Stimulated activated CD8-positive, alpha-beta memory T cell treated with anti-CD3 and anti-CD28 coated beads, Interleukin-2, amount 100 ng/mL, for 1 hour (primary cell): ENCODE measurements at places on chromosomes 6 and 20.

- no peak for DNase-seq
Observed at GRCh38 chr6:148221196-148221979, 121.2 kb upstream of the SASH1 start.

DNA sequence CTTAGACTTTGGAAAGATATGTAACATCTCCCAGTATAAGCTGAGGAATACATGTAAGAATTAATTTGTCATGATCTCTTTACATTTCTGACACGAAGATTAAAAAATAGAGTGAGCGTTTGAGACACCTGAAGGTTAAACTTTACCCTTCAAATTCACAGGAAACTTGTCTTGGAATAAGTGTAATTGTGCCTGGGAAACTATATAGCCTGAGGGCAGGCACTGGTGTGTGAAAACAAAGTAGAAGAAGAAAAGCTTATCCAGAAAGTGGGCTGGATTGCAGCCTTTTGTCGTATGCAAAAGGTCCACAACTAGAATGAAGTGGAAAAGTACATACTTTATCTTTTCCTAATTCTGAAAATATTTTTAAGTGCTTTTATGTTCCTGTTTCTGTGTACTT is 275.7 kb upstream of the TCF21 start:
- DNase-seq: no peak

- no peak for DNase-seq
Observed at GRCh38 chr6:142712231-142712630, 232.7 kb downstream of the HIVEP2 start.

DNA sequence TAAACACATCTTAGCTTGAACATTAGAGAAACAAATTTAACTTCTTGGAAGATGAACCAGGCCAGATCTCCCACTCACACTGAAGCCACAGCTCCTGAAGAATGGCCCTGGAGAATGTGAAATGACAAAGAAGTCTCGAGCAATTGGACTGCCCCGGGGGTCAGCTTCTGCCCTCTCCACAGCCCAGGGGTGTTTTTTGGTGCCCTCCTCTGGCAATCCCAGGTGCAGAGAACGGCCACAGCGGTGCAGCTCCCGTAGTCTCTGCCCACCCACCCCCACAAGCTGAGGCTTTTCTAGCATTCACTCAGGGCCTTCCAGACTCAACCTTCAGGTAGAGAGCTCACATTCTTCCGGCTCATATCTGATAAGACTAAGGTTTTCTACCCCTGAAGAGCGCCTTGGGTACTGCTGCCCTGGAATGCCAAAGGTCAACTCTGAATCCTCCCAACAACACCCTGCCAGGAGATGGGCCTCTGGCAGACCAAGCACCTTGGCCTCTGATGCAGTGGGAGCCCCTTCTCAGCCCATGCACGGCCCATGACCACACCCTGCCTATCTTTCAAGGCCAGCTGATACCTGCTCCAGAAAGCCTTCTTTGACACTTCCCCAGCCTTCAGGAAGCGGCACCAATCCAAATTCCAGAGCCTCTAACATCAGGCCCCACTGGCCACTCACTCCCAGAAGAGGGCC is 208.3 kb downstream of the SYNDIG1 start:
- DNase-seq: no peak

- no peak for DNase-seq
Observed at GRCh38 chr6:146860583-146860982, 261.8 kb downstream of the ADGB start.

DNA sequence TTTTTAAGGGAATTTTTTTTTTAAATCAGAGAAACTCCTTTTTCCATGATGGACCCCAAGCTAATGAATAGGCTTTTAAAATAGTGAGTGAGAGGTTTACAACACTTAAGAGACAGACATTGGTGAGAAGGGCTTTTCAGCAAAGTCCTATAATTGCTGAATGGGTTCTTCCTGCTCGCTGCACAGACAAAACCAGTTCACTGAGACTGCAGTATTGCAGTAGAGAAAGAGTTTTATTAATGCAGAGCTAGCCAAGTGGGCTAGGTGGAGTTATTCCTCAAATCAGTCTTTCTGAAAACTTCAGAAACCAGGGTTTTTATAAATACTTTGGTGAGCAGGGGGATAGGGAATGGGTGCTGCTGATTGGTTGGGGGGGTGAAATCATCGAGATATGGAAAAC is 3.2 kb upstream of the SLC2A10 start:
- DNase-seq: no peak

DNA sequence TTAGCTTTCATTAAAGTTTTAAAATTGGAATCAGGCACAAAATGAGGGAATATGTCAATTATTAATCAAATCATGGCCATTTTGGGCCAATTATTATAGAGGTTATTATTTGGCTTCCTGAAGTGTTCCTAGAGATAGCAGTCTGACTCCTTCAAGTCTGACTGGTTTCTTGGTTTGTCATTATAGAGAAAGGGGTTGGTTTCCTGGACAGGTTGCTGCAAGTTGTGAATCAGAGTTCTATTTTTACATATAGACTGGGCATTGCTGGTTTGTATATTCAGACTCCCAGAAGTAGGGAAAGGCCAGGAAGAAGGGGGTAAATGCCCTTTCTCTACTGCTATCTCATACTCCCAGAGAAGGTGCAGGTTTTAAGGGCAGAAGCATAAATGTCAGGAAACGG is 121.4 kb upstream of the CEP162 start:
- no peak for DNase-seq

GRCh38 chr6:122033564-122034181 is 365.8 kb upstream of the HSF2 start:
- no peak for DNase-seq

DNA sequence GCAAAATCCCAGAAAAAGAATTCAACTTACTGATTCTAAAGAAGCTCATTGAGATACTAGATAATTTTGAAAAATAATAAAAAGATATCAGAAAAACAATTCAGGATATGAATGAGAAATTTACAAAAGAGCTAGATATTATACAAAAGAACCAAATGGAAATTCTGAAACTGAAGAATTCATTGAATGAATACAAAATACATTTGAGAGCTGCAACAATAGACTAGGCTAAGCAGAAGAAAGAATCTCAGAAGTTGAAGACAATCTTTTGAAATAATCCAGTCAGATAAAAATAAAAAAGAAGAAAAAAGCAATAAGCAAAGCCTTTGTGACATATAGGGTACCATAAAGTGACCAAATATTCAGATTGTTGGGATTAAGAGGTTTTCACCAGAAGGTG is 206.0 kb downstream of the CD109 start:
- DNase-seq: no peak

DNA sequence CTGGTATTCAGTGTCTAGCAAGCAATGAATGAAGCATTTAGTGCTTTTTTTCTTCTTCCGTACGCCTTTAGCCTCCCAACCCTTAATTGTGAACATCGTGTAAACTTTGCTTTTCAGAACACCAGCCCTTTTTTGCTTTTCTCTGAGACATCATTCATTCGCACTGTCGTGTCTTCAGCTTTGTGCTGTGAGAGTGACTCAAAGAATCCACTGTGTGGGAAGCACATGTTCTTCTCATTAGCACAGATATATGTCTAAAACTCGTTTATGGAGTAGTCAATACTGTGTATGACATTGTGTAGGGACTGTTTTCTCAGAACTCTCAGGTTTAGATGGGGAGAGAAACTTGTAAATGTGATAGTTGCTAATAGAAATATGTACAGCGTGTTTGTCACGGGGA is 279.1 kb downstream of the FARS2 start:
- DNase-seq: no peak

DNA sequence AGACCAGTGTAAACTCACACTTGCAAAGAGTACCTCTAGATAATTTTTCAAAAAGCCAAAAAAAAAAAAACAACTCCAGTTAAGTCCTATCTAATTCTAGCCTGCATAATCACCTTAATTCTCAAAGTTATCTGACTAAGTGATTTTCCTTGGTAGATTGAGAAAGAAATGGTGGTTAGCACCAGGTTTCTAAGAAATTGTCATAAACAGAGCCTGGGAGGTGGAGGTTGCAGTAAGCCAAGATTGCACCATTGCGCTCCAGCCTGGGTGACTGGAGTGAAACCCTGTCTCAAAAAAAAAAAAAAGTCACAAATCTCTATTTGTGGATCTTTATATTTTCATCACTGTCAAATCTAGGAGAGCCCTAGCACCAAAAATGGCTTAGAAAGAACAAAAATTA is 8.9 kb downstream of the FBXO5 start:
- DNase-seq: no peak

- DNase-seq: no peak
Observed at GRCh38 chr6:63549076-63549475, 23.2 kb upstream of the LOC128125822 start.

DNA sequence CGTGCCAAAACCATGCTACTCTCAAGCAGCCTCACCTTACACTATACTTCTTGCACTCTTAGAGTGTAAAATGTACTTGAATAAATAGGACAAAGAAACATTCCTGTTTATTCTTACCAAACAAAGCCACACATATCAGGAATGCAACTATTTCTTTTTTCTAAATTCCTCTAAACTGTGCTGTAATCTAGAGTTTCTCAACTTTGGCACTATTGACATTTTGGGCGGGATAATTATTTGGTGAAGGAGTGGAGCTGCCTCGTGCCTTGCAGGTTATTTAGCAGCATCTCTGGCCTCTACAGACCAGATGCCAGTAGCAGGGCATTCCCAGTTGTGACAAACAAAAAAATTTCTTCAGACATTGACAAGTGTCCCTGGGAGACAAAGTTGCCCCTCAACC is 86.9 kb downstream of the PHACTR1 start:
- DNase-seq: no peak
